ENCODE measurements at places on chromosomes 3 and 15.

DNA sequence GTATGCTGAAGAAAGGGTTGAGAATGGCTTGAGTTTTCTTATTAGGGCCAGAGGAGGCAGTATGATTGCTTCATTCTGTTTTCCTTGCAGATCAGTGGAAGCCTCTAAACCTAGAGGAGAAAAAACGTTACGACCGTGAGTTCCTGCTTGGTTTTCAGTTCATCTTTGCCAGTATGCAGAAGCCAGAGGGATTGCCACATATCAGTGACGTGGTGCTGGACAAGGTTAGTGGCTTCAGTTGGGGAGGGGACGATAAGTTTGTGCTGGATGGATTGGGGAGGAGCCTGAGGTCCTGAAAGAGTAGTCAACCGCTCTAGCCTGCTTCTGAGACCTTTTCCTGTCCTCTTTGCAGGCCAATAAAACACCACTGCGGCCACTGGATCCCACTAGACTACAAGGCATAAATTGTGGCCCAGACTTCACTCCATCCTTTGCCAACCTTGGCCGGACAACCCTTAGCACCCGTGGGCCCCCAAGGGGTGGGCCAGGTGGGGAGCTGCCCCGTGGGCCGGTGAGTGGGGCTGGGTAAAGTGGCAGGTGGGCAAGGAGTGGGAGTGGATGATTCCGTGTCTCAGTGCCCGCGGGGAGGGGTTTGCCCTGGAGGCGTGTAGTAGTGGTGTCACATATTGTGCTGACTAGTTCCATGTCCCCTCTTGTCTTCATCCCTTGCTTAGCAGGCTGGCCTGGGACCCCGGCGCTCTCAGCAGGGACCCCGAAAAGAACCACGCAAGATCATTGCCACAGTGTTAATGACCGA is 8.5 kb downstream of the EIF4G1 start:
- no peak for DNase-seq

DNA sequence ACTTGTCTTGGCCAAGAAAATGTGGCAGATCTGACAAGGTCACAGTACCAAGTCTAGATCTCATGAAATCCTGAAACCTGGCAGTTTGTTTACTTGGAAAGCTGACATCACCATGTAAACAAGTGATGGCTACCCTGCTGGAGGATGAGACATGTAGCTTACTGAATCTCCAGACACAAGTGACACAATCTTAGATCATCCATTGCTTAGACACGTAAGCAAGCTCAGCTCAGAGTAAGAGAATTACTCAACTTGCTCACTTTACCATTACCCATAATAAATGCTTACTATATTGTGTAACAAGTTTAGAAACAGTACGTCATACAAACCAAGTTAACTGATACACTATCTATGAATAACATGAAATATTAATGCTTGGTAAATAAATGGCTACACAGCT is 263.8 kb downstream of the TBC1D5 start:
- no peak for DNase-seq

- no peak for DNase-seq
Observed at GRCh38 chr15:98920091-98920880, 87.3 kb downstream of the PGPEP1L start.

DNA sequence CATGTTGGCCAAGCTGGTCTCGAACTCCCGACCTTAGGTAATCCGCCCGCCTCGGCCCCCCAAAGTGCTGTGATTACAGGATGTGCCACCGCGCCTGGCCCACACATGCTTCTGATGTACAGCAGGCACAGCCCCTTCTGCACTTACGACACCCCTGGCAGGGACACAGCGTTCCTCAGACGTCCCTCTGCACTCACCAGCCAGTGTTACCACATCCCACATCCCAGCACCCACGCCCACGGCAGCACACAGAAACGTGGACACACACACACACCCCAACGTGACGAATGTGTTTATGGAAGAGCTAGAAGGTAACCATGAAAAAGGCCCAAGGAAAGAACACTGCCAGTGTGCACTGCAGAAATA is 576 bp upstream of the RPAP1 start:
- no peak for DNase-seq

DNA sequence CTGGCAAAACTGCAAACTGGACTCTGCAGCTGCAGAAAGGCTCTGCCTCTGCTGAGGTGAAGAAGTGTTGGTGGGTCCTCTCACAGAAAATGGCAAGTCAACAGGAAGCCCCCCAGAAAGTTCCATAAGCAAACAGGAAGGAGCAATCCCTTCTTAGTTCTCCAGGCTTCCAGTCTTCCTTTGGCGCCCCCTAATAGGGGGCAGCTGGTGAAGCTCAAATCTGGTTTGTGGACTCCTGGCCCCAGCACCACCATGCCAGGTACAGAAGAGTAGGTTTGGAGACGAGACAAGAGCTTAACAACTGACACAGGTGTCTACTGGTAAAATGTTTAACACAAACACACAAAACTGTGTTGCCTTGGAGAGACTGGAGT is 35.5 kb downstream of the LEO1 start:
- DNase-seq, result no peak

DNA sequence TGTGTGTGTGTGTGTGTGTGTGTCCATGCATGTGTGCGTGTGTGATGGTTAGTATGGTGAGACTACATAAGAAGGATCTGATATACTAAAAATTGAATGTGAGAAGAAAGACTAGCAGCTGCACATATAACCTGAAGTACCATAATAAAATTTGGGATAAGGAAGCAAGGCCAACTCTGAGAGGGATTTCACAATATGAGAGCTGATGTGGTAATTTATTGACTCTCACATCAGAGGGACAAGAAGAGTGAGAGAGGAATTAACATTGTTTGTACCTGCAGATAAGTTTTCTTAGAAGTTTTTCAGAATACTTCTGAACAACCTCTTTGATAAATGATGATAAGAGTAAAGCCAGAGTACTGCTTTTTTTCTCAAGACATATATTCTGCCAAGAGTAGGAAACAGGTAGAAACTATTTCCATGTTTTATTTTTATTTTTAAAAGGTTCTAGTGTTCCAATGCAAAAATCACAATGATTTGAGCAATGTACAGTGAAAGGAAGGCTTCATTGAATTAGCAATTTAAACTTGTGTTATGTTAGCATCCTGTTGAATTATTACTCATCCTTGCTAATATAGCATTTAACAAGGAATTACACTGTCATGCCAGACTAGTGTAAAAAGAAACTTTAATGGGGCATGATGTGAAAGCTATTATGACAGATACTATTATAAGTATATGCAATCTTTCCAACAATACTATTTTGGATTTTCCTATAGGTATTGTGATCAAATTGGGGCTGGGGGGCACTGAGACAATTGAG is 415.5 kb upstream of the ARPP21 start:
- DNase-seq, result no peak

GRCh38 chr3:177110386-177110785 is 86.9 kb downstream of the TBL1XR1 start:
- no peak for DNase-seq

DNA sequence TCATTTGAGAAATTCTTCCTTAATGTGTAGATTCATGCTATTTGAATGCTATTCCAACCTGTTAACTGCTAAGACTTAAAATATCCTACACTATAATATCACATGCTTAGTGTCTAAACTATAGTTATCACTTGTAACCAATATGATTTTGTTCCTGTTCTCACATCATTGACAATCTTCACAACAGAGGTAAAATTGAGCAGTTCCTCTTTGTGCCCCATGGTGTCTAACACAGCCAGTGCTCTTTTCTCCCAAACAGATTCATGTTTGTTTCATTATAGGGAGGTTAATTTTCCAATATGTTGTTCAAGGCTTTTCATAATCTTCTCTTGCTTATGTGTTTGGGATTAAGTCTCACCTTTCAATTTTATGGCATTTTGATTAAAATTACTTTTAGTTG is 591.1 kb downstream of the ZPLD1 start:
- no peak for DNase-seq
